Kidney capillary endothelial cell (primary cell): ENCODE measurements at places on chromosomes 11 and 22.

- no peak for DNase-seq
Measured at GRCh38 chr22:23696326-23696851, 5.6 kb downstream of the RGL4 start.

- peak; percentile 44 for DNase-seq
Measured at GRCh38 chr22:22877523-22878210, 9.9 kb upstream of the IGLL5 start.

GRCh38 chr11:101880222-101880621, 34.6 kb upstream of the CEP126 start:
- peak; percentile 30 for DNase-seq

DNA sequence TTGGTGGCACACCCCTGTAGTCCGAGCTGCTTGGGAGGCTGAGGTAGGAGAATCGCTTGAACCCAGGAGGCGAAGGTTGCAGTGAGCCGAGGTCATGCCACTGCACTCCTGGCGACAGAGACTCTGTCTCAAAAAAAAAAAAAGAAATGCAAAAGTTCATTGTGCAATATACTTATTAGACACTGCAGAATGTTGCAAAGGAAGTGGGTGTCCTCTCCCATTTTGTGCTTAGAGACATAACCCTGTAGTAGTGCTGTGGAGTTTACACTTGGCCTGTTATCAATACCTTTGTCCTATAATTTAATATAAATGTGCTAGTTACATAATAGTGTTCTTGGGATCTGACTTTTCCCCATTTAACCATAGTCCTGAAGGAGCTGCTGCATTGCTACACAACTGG, 9.4 kb downstream of the BCL2L13 start:
- no peak for DNase-seq

DNA sequence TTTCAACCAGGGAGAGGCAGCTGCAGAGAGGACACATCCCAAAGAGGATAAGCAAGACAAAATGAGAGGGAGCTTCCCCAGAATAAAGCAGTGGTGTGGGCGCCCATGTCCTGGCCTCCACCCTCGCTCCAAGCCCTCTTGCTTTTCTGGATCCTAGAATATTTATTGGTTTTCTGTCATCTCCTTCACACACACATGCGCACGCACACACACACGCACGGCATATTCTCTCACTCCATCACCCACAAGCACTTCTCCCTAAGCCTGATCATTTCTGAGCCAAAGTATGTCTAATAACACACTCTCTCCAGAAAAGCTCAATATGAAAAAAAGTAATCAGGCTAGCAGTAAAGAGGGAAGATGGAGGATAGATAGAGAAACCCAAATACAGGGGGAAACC, 7.6 kb downstream of the IGSF9B start:
- DNase-seq, result no peak

- no peak for DNase-seq
Measured at GRCh38 chr22:40342521-40342920, 3.8 kb upstream of the ADSL start.

DNA sequence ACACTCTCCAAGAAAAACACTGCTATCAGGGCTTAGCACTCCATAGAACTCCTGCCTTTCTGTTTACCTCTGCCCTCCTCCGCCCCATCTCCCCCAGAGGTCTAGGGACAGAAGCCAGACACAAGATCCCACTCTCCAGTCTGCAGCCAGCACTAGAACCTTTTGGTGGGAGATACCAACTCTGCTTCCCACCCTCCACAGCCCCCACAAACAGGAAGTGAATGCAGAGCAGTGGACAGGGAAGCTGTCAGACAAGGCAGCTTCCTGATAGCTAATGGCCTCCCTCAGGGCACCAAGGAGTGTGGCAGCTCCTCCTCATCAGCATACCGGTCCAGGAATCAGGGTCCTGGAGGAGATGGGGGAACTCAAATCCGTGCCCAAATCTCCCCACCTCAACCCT, 5.1 kb downstream of the SCN4B start:
- DNase-seq, result no peak

- DNase-seq, result no peak
Measured at GRCh38 chr11:73914284-73914683, 36.5 kb upstream of the DNAJB13 start.

DNA sequence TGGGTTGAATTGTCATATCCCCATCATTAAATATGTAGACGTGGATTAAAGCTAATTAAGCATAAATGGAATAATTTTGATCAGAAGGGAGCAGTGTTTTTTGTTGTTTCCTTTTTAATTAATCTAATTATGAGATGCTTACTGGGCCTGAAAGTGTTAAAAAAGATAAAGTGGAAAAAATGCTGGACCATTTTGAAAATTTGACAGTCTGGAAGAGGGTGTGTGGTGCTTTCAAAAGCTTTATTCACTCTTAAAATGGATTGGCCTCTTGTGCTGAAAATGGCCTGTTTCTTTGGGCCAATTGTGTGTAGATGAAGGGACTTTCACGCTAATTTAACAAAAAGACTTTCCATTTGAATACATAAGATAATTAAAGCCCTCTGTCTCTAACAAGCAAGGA, 1.8 kb downstream of the TNRC6B start:
- DNase-seq, result no peak

DNA sequence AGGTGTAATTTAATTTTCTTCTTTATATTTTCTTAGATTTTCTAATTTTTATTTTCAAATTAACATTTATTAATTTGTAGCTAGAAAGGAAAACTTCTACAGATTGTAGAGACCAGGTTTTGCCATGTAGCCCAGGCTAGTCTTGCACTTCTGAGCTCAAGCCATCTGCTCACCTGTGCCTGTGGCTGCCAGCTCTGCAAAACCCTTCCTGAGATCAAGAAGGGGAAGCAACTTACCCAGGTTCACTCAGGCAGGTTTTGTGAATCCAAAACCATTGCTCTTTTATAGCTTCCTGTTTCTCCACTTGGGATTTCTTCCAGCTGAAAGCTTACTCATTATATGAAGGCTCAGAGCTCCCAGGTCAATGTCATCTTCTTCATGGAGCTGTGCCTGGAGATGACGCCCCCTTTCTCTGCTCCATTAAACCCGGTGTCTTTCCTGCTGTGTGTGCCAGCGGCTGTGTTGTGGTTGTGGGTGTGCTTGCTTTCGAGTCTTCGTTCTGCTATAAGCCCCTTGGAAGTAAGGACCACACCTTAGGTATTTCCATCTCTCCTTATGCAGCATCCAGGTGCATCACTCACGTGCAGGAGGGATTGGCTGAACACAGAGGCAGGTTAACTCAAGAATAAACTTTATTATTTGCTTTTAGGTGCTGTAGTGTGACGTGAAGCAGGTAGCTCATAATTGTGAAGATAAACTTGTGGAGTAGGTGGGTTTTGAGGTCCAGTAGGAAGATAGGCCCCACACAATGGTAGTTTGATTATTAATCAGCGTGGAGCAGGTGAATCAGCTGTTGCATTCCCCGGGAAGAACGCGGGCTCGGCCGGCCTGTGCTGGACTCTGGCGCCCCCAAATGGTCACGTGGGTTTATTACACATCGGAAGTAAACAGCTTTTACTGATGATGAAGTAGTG, 42.2 kb upstream of the INCENP start:
- peak; percentile 65 for DNase-seq

- no peak for DNase-seq
Measured at GRCh38 chr11:132644520-132645239, 887.6 kb downstream of the OPCML start.
